ENCODE measurements at places on chromosomes 4 and X.

DNA sequence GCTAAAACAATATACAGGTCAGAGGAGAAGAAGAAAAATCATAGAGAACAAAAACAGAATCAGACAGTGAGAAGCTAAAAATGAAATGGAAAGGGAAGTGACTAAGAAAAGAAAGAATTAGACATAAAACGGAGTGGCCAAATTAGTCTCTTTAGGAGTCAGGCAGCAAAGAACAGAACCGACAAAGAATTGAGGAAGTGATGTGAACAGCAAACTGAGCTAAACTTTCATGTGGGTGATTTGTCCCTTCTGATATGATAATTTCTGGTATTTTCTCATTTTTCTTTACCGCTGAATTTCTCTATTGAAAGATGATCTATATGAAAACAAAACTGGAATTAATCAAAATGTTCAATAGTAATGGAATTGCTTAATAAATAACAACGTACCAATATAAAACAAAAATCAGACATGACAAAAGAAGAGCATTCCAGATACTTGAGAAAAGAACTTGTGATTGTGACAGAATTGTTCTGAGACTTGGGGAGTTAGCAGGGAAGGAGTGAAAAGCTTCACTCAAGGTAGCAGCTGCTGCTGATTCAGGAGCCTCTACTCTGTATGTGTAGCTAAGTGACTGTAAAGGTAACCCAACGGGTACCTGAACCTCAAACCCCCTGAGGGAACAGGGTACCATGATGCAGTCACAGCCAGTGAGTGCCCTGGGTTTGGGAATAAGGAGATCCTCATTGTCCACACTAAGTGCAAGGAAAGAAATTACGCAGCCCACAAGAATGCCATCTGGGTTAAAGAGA is 8.8 kb downstream of the TAPT1 start:
- no peak for DNase-seq

DNA sequence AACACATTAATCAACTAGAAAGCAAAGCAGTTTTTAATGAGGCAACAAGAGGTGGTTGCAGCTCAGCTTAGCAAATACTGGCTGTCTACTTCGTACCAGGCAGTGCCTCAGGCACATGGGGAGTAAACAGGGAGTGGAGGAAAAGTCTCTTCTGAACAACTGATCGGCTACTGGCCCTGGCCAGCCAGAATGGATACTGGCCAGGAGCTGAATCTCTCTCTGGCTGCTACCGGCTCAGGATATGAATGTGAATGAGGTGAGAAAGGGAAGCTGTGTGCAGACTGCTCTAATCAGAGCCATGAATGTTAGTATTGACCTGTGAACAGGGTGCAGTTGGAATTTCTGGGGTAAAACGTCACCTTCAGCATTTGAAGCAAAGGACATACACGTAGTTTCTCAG is 77.3 kb downstream of the STK32B start:
- DNase-seq, result no peak

- no peak for DNase-seq
These were observed 76.3 kb downstream of the SOWAHB start for GRCh38 chr4:76821641-76822040.

GRCh38 chr4:90181644-90182043 is 54.5 kb downstream of the CCSER1 start:
- DNase-seq, result no peak

GRCh38 chr4:47525154-47525819 is 40.2 kb downstream of the ATP10D start:
- no peak for DNase-seq

- DNase-seq, result no peak
These were observed 13.1 kb upstream of the AMTN start for GRCh38 chr4:70505151-70505748.

DNA sequence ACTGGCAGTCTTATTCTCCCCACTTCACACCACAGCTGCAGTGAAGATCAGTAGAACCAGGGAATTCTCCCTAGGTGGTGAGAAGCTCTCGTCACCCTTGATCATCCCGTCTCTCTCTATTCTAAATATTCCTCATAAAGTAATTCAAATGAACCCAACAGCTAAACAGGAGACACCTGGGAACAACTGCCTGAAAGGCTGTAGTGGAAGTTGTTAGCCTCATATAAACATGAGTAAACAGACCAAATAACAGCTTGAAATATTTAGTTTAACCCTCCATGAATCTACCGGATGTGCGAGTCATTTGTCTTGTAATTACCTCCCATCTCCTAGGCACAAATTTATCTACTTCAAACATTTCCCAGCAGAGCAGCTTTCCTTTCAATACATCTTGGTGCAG is 30.4 kb upstream of the APELA start:
- no peak for DNase-seq

DNA sequence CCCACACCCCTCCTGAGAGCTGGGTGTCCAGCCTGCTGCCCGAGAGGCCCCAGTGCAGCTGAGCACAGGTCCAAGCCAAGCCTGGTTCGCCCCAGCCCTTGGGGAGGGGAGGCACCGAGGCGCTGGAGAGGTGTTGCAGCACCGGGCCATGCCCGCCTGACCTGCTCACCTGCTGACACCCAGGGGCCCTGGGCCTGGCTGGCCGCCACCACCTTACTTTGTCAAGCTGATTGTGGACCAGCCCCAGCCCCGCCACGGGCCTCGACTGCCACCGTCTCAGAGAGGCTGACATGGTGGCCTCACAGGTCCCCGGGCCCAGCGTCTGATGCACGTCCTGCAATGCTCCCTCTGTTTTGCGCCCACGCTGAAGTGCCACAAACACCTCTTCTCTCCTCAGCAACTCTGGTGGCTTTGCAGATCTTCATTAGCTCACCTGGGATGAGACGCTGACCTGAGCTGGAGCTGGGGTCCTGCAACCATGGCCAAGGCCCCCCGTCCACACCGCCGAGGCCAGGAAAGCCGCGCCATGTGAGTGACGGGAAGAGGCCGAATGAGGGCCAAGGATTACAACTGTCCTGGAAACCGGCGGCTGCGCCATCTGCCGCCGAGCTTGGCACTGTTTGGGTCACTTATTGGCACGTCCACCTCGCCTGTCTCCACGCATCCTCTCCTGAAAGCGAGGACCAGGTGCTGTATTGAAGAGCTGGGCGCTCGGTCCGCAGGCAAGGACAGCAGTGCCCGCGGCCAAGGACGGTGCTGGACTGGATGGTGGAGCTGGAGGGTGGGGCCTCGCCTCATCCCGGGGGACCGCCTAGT is 7.6 kb downstream of the CPLX1 start:
- no peak for DNase-seq

GRCh38 chr4:158710814-158711213 is 12.4 kb downstream of the PPID start:
- DNase-seq, result no peak

DNA sequence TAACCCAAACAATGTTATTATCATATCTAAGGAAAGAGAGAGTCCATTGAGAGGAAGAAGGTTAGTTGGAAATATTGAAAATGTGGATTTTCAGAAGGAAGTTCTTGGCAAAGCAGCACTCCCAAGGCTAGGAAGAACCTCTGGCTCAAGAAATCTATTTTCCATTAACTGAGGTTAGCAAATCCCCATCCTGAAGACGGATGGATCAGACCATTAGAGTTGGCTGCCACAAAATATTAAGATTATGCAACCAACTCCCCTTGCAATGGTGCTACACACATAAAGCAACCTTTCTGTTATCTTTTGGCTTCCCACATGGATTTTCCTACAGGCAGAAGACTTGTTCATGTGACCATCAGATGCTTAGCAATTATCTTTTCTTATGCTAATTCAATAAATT is 96.3 kb downstream of the COL4A6 start:
- DNase-seq, result no peak

- no peak for DNase-seq
These were observed at the start of gene HOPX for GRCh38 chr4:56681158-56681852. Gene HOPX, minus strand, starts transcription at chr4:56681296. Its CDS starts 23,480 bp downstream, at chr4:56657816.

- DNase-seq, result no peak
These were observed 180.9 kb downstream of the UNC5C start for GRCh38 chr4:95367824-95368223.

- no peak for DNase-seq
These were observed 532 bp downstream of the RPS4X start for GRCh38 chrX:72276478-72276953.

- DNase-seq, result no peak
These were observed 57.0 kb upstream of the RAP1GDS1 start for GRCh38 chr4:98204236-98204553.

GRCh38 chr4:44446801-44447562 is 1.6 kb downstream of the KCTD8 start:
- no peak for DNase-seq
